Stimulated activated CD4-positive, alpha-beta T cell treated with anti-CD3 and anti-CD28 coated beads, Interleukin-12 subunit alpha, Interleukin-12 subunit beta, amount 100 ng/mL, for 4 hours (primary cell): ENCODE measurements at places on chromosomes 6 and 20.

DNA sequence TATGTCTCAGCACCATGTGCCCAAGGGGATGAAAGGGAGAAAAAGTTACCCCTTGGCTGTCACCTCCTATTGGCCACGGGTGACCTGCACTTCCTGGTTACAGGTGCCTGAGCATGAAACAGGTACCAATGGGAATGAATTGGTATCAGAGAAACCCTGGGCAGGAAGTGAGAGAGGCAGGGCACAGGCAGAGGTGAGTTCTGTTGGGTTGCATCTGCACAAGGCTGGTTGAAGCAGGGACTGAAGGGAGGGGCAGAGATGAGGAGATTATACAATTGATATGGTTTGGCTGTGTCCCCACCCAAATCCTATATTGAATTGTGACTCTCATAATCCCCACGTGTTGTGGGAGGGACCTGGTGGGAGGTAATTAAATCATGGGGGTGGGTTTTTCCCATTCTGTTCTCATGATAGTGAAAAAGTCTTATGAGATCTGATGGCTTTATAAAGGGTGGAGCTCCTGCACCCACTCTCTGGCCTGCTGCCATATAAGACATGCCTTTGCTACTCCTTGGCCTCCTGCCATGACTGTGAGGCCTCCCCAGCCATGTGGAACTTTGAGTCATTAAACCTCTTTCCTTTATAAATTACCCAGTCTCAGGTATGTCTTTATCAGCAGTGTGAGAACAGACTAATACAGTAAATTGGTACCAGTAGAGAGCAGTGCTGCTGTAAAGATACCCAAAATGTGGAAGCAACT, 291.8 kb downstream of the LRFN2 start:
- DNase-seq = no peak

DNA sequence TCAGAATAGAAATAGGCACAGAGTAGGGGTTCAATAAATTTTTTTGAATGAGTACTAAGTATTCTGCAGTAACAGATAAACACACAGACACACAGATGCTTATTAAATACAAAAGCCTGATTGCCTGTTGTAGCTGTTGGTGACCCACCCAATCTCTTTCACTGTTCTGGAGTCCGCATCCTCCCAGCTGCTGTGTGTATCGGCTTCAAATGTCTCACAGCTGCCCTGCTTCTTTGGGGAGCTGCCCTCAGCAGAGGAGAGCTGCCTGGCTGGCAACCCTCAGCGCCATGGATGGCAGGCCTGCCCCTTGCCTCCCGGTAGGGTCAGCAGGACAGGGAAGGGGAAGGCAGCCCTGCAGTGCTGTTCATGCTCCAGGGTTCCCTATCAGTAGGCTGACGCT, 85.9 kb upstream of the PRND start:
- DNase-seq = no peak

GRCh38 chr20:63495741-63496595, 2.9 kb downstream of the EEF1A2 start:
- peak; percentile 76 for DNase-seq

DNA sequence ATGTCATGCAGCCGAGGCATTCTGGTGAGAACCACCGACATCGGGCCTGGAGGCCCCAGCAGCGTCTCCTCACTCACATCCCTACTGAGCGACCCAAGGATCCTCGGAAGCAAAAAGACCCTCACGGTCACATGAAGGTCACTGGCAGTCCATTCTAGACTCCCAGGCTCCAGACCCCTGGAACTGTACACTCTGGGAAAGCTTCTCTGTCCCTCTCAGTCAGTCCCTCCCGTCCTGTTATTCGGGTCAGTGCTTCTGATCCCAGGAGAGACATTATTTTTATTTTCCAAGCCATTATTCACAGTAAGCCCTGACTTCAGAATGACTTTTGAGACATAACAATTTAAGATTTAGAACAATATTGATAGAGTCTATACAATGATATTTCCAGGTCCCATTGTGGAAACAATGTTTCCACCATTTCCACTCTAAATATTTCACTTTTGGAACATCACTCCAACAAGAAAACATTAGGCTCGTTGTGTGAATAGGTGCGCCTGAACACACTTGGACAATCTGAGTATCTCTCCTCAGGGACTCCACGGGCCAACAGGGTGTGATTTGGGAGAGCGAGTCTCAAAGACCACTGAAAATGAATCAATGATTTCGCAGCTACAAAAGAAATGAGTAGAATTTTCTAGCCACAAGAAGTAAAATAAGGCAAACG, 199.7 kb downstream of the SOD2 start:
- DNase-seq = no peak

DNA sequence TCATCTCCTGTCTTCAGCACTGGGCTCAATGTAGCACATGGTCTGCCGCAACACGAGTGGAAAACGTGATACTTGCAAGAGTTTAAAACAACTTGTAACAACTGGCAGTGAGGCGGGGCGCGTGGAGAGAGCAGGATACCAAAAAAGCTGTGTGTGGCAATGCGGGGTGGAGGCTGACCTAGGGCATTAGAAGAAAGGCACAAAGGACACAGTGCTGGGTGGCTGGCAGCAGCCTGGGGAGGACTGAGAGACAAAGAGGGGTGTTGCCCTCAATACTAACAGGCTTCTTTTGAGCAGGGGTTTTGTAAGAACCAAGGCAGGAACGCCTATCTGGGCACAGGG, 1.5 kb upstream of the GFOD1 start:
- no peak for DNase-seq

DNA sequence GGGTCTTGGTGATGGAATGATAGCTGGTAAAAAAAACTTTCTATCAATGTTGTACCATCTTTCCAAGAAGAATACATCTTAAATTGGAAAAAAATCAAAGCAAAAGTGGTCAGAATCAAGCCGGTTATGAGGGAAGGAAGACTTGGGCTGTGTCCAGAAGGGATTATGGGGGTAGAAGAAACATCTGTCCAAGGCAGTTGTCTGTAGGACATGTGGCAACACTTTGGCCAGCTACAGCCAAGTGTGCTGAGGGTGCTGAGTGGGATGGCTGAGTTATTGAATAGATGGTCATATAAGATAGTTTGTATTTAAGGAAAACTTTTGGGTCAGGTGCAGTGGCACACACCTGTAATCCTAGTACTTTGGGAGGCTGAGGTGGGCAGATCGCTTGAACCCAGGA, 38.4 kb downstream of the INSM1 start:
- no peak for DNase-seq

GRCh38 chr6:53233309-53233708, 84.7 kb upstream of the GCM1 start:
- DNase-seq = no peak

- DNase-seq = no peak
Observed at GRCh38 chr6:122042960-122043735, 356.3 kb upstream of the HSF2 start.

DNA sequence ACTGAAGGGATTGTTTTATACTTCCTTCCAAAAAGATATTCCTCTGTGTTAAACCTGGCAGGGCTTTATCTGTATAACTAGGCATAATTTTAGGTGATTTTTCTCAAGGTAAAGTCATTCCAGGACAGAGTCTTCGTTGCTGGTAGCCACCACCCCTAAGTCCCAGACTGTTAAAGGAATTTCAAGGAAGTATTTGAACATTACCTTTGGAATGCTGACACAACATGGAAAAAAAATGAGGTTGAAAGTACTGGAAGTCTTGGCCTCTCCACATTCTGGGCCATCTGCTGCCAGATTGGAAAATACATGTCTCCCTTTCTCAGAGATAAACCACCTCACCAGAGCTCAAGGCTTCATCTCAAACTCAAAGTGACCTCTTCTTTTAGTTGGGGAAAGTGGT, 27.0 kb upstream of the ETV7 start:
- no peak for DNase-seq

GRCh38 chr6:129946439-129947140, 71.8 kb upstream of the L3MBTL3 start:
- no peak for DNase-seq

DNA sequence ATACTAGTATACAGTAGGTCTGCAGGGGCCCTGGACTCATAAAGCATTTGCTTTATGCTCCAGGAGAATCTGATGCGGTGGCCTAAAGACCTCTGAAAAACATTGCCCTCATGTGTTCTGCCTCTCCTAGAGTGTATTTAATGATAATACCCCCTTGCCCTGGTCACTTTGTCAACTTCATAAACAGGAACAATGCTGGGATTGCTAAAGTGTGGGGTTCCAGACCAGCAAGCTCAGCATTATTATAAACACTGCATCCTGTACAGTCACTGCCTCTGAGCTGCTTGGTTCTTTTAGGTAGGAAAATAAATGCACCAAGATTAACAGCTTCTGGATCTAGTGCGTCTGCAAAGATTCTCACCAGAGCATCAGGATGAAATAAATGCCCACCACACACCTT, 12.2 kb downstream of the TREM1 start:
- no peak for DNase-seq

DNA sequence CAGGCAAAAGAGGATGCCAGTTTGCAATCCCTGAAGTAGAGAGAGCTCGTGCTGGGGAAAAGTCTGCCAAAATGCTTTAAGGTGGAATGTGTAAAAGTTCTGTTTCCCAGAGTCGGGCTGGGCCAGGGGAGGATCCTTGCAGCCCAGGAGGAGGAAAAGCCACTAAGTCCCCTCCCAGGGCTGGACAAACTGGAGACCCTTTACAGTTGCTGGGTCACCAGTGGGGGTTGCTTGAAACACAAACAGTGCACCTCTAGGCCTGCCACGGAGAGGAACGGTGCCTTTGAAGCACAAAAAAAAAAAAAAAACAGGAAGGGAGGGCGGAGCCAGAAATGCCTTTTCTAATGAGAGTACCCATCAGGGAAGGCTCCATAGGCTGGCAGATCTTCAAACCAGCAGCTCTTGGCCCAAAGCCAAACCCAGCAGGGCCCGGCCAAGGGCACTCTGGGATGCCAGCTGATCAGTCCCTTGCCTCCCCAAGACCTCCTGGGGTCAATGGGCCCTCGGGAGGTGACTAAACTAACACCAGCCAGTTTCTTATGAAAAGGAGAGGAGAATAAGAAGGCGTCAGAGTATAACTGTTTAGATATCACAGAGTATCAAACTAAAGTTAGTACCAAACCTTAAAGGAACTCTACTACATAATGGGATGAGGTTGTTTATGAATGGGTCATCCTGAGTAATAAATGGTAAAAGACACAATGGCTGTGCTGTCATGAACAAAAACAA, 23.7 kb downstream of the HLA-A start:
- DNase-seq = no peak
